ENCODE measurements at places on chromosomes 4 and X. TPM values are rescaled to one million over a fixed set of nuclear protein-coding genes. Genes with fewer than 3 reads are reported as not detected.

GRCh38 chrX:100409610-100410590, at the start of gene PCDH19:
PCDH19 (minus strand) TSS chrX:100410273; CDS start chrX:100408597, 1,676 bp downstream.
- peak; percentile 64 for DNase-seq

GRCh38 chr4:140330311-140330900, 43.0 kb upstream of the SCOC start:
- no peak for DNase-seq

DNA sequence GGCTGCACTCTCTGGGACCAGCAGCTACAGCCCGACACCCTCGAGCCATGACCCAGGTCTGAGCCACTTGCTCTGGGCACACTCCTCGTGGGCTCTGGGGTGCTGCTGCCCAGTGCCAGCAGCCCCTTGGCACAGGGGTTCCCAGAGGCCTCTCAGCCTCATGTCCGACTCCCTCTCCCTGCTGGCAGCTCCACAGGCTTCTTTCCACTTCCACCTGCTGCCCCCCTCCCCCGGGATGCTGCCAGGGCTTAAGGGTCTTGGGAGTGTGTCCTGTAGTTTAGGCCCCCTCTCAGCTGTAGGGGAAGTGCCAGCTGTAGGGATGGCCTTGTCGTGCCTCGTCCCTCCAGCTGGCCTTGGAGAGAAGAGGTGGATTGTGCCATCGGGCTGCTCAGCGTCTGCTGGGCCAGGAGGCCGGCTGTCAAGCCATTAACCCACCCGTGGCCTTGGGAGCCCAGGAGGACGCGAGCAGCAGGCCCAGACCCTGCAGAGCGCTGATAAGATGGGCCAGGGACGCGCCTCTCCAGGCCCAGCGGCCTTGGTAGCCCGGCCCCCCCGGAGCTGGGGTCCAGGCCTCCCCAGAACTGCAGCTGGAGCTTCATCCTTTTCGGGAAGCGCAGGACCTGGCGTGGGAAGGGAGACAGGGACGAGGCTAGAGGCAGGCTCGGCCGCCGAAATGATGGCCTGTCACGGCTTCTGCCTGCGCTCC, 1.0 kb upstream of the USP27X start:
- no peak for DNase-seq

The NPY2R gene
- total RNA-seq: not detected

The C4orf51 gene
- not detected for total RNA-seq

DNA sequence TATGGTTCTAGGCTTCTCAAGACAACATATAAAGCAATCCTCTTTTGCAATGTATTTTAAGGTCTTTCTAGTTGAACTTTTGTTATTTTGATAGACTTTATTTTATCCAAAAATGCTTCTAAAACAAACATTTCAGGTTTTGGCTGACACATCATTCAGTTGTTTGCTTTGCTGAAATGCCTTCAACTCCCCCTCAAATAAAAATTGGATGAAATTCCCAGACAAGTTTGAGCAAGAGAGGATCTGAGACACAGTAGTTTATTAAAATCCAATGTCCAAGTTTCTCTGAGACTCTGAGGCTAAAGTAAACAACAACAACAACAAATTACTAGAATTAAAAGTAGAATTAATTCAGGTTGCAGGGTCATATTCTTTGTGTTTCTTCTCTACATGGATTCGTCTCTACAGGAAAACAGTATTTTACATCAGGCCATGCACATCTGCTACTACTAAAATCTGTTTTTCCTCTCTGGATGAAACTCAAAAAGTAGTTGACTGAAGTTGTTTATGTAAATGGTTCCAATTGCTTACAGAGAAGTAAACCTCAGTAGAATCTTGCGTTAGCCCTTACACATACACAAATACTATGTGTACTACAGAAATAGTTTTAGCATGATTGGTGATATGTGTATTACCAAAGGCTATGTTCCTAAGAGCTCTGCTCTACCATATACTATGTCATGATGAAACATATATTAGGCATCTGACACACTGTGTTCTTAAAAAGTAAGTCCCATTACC, 64.9 kb downstream of the PRSS12 start:
- no peak for DNase-seq

Measured in Caco-2 (cell line).